ENCODE measurements at places on chromosomes 3 and 15.

DNA sequence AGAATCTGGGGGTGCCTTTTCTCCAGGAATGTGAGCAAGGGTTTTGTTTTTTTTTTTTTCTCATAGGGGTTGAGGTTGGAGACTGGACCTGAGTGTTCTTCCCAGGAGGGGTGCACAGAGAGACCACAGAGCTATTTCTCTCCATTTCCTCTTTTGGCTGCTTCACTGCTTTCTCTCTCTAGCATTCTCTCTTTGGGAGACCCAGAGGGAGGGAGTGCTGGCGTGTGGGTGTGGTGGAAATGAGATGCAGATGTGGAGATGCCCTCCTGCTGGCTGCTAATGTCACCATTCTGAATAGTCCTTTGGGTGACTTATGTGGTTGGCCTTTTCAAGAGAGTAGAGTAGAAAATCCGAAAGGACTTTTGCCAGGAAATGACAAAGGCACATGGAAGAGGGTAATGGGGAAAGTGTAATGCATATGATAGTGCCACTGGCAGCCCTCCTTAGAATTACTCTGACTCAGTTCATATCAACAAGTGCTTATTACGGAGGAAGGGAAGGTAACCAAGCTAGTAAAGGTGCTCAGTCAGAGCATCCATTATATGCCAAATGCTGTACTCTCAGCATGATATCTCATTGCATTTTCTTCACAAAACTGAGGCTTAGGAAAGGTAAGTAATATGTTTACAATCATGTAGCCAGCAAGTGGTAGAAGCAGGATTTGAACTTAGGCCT, 1.9 kb downstream of the SYN2 start:
- no peak for DNase-seq

- DNase-seq, result peak; percentile 57
Measured at GRCh38 chr15:78131295-78132061, at the start of gene CIB2. Gene CIB2, minus strand, starts transcription at chr15:78131445. Its CDS starts 230 bp downstream, at chr15:78131215.

DNA sequence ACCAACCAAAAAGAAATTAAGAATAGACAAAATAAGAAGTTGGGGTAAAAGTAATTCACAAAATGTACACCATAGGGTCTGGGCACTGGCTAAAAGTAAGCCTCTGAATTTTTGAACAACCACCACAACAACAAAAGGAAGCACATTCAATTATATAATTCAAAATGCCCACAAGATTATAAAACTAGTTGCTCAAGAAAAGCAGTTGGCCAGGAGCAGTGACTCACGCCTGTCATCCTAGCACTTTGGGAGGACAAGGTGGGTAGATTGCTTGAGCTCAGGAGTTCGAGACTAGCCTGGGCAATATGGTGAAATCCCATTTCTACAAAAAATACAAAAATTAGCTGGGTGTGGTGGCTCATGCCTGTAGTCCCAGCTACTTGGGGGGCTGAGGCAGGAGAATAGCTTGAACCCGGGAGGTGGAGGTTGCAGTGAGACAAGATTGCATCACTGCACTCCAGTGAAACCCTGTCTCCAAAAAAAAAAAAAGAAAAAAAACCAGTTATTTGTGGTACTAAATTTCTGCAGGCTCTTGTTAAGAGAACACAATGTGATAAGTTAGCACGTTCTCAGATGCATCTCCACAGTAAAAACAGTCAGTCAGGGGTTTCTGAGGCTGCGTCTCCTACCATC, 6.6 kb upstream of the ATP11B start:
- no peak for DNase-seq

- DNase-seq, result no peak
Measured at GRCh38 chr3:44803298-44803697, 41.7 kb downstream of the KIF15 start.

GRCh38 chr3:16741890-16742289, 136.7 kb upstream of the DAZL start:
- DNase-seq, result no peak

GRCh38 chr3:181839039-181839915, 127.6 kb downstream of the SOX2 start:
- no peak for DNase-seq

- DNase-seq, result no peak
Measured at GRCh38 chr3:139572847-139573672, 33.5 kb upstream of the RBP1 start.

DNA sequence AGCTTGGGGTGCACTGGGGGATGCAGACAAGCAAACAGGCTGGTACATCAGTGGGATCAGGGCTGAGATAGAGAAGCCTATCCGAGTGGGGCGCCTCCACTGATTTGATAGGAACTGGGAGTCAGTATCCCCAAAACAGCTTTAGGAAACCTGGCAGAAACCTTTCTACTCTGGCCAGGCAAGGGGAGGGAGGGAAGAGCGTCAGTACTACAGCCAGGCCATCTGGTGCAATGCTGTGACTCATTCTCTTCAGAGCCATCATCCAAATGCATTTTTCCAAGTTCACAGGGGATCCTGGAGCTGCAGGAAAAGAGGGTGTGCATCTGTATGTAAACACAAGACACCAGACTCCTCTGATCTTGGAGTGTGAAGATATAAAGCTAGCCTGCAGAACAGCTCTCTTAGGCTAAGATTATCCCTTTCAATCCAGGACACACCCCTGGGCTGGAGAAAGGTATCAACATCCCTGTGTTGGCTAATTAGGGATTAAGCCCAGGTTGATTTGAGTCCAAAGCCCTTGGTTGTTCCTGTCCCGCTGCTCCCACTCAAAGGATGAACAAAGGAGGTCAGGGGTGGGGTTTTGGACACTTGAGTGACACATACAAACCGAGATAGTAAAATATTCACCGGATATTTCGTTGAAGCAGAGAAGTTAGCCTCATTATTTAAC, 9.3 kb downstream of the GALNT15 start:
- no peak for DNase-seq

DNA sequence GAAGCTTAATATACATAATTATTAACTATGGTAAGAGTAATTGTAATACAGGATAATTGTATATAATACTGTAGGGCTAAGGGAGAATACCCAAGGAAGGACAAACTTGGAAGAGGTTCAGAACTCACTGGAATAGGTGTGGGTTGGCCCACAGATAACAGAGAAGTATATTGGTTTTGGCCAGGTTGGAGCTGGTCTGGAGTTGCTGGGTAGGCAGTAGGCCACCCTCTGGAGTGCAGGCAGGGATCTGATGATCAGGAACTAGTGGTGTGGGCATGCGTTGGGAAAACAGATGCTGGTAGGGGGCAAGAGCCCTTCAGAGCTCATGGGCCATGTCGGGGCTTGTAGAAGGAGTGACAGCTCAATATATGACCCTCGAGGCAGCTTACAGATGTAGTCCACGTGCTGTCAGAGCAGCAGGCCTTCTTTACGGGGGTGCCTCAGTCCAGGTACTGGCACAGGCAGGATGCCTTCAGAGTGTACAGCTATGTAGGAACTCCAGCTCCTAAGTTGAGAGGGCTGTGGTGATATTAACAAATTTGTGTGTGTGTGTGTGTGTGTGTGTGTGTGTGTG, 12.4 kb downstream of the IREB2 start:
- no peak for DNase-seq

GRCh38 chr15:39416258-39416657, 164.6 kb upstream of the THBS1 start:
- DNase-seq, result no peak

DNA sequence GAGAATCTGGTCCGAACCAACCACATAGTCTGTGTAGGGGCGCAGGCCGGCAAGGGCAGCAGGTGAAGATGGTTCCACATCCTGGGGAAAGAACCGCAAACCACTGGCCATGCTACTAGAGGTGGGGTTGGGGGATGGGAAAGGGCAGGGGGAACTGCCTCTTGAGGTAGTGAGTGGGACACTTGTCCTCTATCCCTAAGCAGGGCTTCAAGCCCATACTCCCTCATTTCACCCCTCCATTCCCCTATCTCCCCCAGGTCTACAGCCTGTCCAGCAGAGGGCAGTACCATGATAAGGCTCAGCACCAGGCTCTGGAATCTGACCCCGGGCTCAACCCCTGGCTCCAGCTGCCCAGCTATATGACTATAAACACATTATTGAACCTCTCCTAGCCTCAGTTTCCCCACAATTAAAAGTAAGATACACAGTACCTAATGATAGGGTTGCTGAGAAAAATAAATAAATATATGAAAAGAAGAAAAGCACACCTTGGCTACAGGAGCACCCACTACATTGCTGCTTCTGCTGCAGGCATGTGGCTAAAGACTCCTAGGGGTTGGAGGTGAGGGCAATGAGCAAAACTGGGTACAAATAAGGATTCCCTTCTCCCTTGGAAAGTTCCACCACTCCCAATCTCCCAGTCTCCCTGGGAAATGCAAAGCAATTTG, 6.3 kb downstream of the GORASP1 start:
- DNase-seq, result no peak

- DNase-seq, result no peak
Measured at GRCh38 chr3:107994956-107995715, 95.7 kb downstream of the CD47 start.

DNA sequence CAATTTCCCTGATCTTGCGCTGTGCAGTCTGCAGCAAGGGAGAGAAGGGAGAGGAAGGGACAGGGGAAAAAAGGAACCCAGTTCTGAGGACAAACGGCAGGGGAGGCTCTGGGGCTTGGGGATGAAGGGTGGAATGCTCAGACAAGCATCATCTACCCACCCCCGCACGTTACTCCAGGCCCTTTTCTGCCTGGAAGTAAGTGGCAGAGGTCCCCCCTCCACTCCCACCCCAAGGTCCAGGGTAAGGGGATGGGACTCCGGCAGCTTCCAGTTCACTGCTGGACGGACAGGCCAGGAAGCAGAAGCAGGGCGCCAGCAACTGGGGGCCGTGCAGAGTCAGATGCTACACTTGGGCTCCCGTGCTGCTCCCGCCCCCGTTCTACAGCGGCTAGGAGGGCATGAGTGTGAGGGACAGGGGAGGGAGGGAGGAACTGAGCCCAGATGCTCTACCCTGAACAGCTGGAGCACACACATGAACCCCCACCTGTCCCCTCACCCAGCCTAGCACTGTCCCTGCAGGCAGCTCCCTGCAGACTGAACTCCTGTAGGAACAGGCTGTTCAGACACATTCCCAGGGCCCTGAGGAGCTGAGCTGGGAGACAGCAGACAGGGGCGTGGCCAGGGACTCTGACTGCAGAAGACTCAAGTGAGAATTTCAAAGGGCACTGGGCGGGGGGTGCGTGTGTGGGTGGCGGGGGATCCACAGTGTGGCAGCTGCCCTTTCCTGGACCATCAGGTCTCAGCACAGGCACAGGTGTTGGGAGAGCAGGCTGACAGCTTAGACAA, 59.7 kb downstream of the SENP2 start:
- no peak for DNase-seq

- DNase-seq, result no peak
Measured at GRCh38 chr3:49006408-49007067, 653 bp upstream of the WDR6 start.

- DNase-seq, result no peak
Measured at GRCh38 chr15:70459312-70459711, 304.0 kb downstream of the UACA start.

- no peak for DNase-seq
Measured at GRCh38 chr15:81105545-81105944, 28.5 kb upstream of the CFAP161 start.
